ENCODE measurements at places on chromosomes 7 and 10.

GRCh38 chr7:132125096-132125495 lies 451.2 kb downstream of the PLXNA4 start:
- no peak for DNase-seq

DNA sequence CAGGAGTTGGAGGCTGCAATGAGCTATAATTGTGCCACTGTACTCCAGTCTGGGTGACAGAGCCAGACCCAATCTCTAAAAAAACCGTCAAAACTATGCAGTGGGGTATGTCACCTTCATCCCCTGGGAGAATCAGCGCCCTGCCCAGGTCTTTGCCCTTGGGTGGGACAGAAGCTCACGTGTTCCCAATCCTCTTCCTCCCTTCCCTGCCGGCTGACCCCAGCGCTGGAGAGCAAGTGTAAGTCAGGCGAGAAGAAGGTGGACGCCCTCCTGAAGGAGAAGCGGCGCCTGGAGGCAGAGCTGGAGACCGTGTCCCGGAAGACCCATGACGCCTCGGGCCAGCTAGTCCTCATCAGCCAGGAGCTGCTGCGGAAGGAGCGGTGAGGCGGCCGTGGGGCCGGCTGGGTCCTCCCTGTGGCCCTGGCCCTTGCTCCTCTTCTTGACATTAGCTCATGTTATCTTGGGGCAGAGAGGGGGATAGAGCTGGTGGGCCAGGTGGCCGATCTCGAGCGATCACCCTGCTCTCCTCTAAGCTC lies 64.8 kb upstream of the GTF2IRD1 start:
- DNase-seq = no peak

DNA sequence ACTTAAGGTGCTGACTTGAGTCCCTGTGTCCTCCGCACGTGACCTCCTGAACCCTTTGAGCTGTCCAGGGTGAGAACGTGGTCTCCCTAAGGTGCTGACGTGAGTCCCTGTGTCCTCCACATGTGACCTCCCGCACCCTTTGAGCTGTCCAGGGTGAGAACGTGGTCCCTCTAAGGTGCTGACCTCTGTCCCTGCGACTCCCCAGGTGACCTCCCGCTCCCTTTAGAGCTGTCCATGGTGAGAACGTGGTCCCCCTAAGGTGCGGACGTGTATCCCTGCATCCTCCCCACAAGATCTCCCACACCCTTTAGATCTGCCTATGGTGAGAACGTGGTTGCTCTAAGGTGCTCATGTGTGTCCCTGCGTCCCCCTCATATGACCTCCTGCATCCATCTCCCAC lies 174.3 kb downstream of the ADARB2 start:
- no peak for DNase-seq

DNA sequence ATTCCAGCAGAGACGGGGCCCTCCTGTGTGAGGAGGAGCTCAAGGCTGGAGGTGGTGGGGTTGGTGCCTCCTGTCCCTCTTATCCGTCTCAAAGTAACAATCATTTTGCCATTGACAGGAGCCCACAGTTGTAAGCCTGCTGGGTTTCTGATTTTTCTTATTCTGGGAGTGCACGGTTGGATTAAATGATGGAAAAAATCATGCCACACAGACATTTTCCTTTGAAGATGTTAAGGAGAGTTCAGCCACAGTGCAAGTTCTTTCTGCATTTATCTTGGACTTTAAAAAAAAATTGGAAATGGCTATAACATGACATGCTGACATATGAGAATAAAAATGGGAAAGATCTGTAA lies 8.4 kb upstream of the LYZL1 start:
- DNase-seq = no peak

- DNase-seq = no peak
These were observed 254.6 kb downstream of the SLC25A13 start for GRCh38 chr7:96067321-96067720.

- DNase-seq = no peak
These were observed 53.3 kb upstream of the SLC16A12 start for GRCh38 chr10:89588671-89589070.

DNA sequence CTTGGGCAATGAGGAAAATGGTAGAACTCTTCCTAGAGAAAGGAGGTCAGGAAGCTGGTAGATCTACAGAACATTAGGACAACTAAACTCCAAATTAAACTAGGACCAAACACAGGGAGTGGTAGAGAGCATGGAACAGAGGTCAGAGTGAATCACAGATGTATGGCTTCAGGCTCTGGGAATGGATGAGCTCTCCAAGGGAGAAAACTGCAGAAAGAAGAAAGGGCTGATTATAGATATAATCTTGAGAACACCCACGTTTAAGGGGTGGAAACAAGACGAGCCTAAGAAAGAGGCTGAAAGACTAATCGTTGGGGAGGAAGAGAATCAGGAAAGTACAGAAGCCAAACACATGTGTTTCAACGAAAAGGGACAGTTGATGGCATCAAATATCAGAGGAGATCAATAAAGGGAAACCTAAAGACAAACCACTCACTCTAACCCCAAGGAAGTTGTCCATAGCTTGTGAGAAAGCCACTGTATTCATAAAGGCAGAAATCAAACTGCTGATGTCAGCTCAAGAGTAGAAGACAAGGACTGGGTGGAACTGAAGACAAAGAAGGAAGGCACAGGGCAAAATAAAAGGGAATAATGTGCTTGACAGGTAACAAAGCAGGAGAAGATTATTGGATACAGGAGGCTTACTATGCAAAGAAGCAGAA lies 41.4 kb downstream of the NUDCD3 start:
- no peak for DNase-seq

DNA sequence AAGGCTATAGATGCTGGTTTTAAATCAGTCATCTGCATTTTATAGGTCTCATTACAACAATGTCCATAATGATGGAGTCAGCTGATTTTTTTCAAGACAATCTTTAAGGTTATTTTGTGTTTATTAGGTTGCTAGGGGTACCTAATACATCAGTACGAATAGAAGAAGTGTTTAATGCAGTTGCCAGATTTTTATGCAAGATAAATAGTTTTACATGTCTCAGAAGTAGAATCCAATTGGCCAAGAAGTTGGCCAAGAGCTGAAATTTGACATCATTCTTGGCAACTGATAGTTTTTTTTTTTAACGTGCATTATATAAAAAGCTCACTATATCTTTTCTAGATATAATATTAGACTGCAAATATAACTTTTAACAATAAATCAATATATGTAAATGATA lies 208.5 kb downstream of the TRIL start:
- DNase-seq = no peak

DNA sequence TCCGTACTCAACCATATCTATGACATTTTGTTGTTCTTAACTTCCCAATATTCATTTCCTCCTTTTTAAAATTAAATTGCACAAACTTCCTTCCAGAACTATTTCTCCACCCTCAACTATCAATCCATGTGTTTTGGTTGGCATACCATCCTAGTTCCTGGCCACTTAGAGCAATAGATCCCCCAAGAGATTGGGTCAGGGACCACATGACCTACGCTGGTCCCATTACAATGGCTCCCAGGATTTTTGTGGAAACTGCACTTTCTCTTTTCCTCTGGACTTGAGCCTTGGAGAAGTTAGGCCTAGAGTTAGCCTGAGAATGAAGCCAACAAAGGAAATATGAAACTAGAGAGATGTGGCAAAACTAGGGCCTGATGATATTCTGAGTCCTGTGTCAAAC lies 55.7 kb upstream of the CASD1 start:
- no peak for DNase-seq

- DNase-seq = no peak
These were observed 20.4 kb upstream of the MACC1 start for GRCh38 chr7:20237464-20238193.

- no peak for DNase-seq
These were observed 11.0 kb downstream of the CALHM2 start for GRCh38 chr10:103441206-103441605.

GRCh38 chr7:151818674-151819519 lies 58.0 kb downstream of the PRKAG2 start:
- DNase-seq = no peak

DNA sequence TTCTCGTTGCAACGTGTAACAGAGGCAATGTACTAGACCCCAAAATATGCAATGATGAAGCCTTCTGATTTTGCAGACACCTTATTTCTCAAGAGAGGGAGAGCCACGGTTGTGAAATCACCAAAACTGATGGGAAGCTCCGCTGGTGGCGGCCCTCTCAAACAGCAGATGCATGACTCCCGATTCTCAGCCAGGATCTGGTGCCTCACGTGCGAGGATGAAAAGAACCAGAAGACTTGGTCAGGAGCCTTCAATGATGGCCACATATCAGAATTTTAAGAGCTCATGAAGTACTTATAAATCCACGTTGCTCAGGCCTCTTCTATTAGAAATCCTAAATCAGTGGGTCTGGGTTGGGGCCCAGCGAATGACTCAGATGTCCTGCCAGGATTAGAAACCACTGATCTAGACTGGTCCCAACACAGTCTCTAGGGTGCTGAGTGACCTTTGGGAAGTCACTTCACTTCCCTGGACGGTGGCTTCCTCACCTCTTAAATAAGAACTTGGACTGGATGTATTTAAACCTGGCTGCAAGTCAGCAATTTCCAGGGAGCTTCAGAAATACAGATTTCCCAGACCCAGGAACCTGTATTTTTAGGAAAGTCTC lies 41.9 kb upstream of the FAM180A start:
- DNase-seq = no peak

DNA sequence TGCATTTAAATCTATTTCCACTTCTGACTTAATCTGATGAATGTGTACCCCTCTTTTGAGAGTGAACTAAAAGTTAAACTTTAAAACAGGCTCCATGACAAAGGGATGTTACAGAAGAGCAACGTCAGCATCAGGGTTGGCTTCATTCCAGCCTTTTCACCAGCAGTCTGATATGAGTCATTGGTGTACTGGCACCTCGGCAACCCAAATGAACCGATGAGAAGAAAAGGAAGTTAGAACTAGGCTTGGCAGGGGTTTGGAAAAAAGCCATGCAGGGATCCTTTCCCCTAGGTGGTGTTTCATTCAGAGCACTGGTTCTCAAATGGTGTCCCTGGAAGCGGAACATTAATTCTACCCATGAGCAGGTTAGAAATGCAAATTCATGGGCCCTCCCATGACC lies 53.6 kb downstream of the SEC61G start:
- no peak for DNase-seq

GRCh38 chr10:109961174-109962001 lies 38.1 kb upstream of the XPNPEP1 start:
- no peak for DNase-seq

DNA sequence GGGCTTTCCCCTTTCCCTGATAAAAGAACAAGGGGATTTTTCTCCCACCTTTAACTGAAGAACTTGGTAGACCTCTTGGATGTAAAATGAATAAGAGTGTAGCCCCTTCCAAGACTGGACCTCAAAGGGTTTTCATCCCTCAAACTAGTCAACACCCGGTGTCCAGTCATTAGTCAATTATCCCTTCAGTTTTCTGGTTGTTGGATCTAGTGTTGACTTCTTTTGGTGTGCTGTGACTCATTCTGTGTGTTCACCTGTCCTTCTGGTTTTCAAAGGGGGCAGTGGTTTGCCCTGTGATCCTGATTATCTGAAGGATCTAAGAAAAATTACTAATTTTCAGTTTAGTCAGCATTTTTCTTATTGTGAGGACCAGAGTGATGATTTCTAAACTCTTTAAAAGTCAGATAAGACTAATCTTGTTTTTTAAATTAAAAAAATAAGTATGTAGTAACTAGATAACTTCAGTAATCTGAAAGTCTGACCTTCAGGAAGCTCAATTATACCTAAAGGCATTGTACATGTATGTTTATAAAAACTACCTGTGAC lies 583.5 kb downstream of the CNTNAP2 start:
- no peak for DNase-seq

- no peak for DNase-seq
These were observed 192.2 kb upstream of the RHOBTB1 start for GRCh38 chr10:61136139-61136538.

DNA sequence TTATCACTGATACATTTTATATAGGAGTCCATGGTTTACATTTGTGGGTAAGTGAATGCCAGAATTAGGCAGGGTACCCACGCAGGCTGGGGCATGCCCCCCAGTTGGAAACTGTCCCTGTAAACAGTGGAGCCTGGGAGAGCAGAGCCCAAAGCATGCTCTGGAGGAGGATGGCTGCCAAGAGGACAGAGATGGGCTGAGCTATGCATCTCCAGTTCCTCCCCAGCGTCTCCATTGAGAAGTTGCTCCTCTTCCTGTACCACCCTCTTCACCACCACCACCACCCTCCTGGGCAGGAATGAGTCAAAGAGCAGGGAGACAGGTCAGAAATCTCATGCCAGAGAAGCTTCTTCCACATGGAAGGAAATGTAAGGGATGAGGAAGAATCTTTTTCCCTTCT lies 67.7 kb upstream of the KMT2E start:
- no peak for DNase-seq

DNA sequence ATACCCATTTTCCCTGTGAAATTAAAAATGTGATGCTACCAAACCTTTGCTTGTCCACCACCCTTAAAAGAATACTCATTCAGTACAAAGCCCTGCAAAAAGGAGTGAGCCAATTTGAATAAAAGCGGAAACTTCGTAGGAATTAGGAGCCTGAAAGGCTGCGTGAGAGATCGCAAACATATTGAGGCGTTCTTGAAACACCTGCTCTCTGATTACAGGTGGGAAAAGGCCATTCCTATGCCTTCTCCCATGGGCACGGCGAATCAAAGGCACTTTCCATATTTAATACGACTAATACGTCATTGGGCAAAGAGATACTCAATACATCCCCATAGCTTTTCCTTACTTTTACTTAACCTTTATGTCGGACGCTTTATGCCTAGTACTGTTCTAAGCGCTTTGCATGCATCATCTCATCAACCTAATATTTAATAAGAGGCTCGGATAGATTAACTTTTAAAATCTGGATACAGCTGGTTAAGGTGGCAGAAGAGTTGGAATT lies 30.9 kb upstream of the KMT2E start:
- DNase-seq = no peak

- DNase-seq = no peak
These were observed 1195.7 kb upstream of the SORCS1 start for GRCh38 chr10:108360187-108360586.

DNA sequence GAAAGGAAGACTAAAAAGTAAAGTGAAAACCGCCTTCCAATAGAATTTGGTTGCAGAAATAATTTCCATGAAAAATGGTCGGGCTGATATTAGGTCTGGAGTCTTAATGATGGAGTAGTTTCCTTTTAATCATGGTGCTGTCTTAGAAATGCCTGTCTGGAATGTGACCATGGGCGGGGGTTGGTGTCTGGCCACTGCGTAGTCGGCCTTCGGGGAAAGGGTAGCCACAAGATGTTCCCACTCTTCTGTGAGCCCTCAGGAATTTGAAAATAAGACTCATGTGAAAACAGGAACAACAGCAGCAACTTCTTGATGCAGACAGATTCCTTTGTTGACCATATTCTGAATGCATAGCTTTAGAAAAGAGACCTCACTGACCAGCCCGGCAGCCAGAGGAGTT lies 176.8 kb downstream of the KIAA1217 start:
- no peak for DNase-seq

DNA sequence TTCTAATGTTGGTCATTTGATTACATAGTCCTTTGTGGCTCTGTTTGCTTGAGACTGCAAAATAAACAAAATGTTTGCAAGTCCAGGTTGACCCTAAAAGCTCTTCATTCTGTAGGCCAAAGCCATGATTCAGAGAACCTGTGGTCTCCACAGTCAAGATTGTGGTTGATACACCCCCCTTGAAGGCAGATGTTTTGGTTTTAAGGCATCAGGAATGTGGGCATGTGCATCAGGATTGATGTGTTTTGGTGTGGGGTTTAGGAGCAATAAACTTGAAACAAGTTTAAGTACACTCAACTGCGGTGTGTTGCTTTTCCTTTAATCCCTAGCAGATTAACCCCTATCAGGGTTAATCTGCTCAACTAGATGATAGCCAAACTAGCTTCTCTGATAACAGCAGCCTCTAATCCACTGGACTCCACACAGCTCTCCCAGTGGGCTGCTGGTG lies 379.1 kb upstream of the GALNT17 start:
- DNase-seq = no peak

- no peak for DNase-seq
These were observed 28.2 kb downstream of the ZCCHC24 start for GRCh38 chr10:79417266-79417665.
